ENCODE measurements at places on chromosomes 3 and 15.

DNA sequence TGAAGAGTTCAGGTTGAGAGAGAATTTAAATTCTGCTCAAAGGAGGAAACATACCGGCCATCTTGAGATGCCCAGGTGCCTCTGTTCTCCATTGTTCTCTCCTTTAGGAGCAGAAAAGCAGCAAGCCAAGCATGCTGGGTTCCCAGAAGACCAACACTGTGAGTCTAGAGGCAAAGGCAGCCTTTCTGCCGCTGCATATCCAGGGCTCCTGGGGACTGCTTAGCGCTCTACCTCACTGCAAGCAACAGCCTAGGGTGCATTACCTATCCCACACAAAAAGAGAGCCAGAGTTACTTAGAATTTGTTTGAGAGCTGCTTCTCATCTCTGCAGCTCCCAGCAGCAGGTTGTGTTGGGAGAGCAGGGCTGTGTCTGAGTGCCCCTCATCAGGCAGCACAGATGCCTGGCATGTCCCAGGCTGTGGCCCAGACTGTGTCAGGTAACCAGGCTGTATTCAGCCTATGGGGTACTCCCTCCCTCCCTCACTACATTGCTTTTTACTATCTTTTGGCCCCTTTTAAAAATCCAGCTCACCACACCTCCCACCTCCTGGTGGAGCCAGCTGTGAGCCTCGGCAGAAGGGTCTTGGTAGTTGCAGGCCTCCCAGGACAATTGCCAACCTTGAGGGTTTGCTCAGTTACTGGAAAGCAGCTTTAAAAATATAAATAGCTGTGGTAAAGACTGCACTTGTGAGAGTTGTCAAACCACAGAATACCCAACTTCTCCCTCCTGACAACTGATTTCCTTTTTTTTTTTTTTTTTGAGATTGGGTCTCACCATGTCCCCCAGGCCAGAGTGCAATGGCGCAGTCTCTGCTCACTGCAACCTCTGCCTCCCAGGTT, 30.2 kb downstream of the BCL2L10 start:
- no peak for DNase-seq

- no peak for DNase-seq
Observed at GRCh38 chr3:146100180-146100579, 60.8 kb downstream of the PLOD2 start.

DNA sequence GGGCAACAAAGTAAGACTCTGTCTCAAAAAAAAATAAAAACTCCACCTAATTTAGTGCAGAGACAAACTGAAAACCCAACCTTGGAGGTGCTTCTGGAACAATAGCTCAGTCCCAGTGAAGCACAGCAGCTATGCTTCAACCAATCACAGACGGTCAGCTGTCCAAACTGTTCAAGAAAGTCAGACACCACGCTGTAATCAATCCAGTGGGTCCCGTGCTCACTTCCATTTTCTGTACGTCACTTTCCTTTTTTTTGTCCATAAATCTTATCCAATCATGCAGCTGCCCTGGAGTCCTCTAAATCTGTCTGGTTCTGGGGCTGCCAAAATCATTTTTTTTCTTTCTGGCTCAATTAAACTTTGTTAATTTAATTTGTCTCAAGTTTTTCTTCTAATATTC, 93.6 kb upstream of the FAM174B start:
- DNase-seq = no peak

GRCh38 chr3:79766496-79767193, 1.2 kb downstream of the ROBO1 start:
- DNase-seq = no peak

DNA sequence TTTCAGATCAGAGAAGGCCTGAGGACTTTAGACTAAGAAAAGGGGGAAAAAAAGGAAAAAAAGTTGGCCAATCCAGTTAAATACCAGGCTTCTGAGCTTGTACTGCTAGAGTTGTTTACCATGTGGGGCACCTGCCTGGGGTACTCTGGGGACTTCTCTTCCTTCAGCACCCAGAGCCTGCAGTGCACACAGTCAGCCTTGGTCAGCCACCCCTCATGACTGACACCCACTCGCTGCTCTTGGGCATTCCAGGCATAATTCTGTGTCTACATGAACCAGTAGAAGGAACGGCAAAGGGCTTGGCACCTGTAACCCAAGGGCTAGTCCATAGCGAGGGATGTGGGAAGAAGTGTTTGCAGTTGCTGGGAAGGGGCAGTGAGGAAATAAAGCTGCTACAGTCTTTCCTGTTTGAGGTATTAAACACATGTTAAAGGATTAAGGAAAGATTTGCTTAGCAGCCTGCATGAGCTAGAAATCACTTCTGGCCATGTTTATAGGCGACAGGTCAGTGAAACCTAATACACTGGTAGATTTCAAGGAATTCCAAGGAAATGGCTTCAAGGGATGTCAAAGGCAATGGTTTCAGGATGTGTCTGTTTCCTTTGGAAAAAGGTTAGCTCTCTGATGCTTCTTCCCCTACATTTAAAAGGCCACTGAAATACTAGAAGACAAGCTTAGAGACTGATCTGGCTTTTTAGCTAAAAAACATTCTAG, 232.5 kb downstream of the CHST2 start:
- DNase-seq = no peak

DNA sequence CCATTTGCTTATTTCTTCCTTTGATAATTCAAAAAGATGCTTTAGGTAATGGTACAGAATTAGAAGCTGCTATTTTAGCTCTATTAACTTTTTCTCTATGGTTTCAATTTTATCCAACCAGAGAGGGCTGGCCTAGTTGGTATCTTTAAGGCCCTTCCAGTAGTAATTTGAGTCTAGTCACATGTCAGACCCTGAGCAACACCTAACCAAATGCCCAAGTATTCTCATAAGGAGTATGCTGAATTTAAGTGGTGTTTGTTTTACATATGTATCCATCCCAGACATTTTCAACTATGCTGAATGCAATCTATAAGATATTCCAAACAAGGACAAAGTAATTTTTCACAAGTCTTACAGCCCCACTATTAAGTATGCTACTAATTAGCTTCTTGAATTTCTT, 9.6 kb downstream of the DNAJC19 start:
- DNase-seq = no peak
